Neural progenitor cell (in vitro differentiated cells): ENCODE measurements at places on chromosomes 16 and 17. TPM values are rescaled to one million over a fixed set of nuclear protein-coding genes. Genes with fewer than 3 reads are reported as not detected.

- no peak for DNase-seq
These were observed 20.5 kb downstream of the FOXL1 start for GRCh38 chr16:86598607-86599565.

- DNase-seq: no peak
These were observed 1.3 kb downstream of the USH1G start for GRCh38 chr17:74921769-74922168.

DNA sequence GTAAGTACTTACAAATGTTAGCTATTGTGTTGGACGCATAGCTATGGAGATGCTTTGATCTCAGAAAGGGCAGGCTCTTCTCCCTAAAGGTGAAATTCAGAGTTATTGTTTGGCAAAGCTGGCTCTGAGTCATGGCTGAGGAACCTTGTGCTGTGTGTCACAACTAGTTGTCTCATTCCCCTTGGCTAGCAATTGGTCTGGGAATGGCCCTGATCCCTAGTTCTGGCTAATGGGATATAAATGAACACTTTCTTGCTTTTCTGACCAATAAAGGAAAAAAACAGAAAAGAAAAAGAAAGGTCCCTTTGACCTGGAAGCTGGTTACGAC is 210.6 kb downstream of the MAP2K4 start:
- no peak for DNase-seq

GRCh38 chr17:19726631-19727376 is 10.4 kb upstream of the SLC47A2 start:
- DNase-seq: no peak

DNA sequence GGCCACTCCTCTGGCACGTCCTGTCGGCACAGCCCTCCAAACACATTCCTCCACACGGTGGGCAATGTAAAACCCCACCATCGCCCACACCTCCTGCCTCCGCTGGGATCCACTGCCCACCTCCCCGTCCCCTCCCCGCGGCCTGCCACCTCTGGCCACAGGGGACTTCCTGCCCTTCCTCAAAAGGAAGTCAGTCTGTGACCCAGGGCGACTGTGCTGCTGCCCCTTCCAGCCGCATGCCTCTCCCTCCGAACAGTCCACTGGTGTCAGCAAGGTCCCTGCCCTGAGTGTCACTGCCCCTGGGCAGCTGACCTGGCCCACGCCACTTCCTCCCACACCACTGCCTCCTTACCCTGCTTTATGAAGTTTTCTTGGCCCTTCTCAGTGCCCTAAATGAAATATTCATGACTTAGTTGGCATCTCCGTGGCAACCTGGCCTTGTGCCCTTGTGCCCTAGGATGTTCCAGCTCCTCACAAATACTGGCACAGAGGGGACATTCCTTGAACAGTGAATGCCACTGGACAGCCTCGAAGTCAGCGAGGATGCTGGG is 2.0 kb downstream of the PLD6 start:
- DNase-seq: no peak

DNA sequence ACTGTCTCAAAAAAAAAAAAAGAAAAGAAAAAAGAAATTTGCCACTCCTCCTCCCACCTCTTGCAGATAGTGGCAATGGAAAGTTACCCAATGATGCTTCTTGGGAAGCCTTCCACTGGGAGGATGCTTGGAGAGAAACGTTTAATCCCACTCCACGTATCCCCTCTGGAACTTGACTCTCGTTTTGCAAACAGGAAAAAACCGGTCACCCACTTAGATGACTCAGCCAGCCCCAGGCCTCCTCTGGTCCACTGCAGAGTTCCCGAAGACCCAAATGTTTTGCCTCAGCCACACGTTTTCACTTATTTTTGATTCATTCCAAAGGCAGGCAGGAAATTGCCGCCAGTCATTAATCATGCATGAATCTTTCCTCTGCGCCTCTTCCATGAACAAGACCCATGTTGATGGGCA is 9.3 kb upstream of the TNFRSF17 start:
- DNase-seq: no peak

DNA sequence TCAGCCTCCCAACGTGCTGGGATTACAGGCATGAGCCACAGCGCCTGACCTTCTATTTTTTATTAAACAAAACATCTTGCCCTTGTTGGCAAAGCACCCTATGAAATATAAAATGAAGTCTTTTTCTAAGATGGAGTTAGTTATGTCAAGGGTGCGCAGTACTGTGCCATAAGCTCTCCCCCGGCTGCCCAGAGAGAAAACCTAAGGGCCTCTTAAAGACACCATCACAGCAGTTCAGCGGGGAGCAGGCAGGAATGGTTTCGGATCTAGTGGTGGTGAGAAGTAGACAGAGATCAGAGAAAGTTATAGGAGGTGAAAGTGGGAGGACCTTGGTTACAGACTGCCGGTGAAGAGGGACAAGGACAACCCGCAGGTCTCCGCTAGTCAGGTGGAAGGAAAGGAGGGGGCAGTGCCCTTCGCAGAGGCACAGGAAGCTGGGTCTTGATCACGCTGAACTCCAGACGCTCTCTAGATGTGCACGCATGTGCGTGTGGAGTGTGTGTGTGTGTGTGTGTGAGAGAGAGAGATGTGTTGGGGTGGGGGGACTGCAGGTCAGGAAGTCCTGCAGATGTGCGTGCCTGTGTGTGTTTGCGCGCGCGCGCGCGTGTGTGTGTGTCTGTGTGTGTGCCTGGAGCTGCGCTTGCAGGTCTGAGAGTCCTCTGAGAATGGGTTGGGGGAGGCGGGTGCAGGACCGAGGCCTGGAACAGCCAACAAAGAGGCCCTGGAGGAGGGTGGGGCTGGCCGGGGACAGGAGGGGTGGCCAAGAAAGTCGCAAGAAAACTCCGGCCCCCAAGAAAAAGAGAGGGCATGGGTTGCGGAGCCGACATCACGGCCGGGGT is 748 bp upstream of the CMTM3 start:
- DNase-seq: peak; percentile 87

GRCh38 chr17:81391936-81392908 is 3.0 kb upstream of the BAHCC1 start:
- DNase-seq: no peak

DNA sequence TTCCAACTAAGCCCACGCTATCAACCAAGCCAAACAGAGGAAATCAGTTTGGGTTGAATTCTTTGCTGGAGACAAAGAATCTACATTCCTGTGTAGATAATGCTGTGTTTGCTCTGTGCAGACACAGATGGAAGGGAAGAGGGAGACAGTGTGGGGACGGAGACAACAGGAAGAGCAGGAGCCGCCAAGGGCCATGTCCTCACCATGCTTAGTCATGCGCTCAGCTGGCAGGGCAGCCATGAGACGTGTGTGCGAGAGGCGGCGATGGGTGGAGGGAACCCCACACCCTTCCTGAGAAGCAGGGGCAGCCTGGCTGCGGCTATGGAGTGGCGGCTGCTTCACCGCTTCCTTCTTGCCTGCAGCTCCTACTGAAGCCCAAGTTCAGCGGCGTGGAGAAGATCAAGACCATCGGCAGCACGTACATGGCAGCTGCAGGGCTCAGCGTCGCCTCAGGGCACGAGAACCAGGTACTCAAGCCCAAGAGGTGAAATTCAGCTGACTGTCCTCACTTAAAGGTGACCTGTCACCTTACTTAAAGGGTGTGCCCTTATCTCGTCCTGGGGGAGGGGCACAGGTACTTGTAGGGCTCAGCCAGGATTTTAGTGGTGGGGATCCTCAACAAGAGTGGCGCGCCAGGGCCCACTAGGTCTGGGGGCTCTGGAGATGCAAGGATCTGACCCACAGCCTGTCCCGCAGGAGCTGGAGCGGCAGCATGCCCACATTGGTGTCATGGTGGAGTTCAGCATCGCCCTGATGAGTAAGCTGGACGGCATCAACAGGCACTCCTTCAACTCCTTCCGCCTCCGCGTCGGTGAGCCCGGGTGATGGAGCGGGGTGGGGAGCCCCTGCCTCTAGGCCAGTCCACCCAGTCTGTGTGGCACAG is 47.5 kb downstream of the ADCY7 start:
- DNase-seq: no peak

- DNase-seq: no peak
These were observed 356 bp downstream of the TUBD1 start for GRCh38 chr17:59892251-59892923.

- peak; percentile 52 for DNase-seq
These were observed 13.0 kb downstream of the SARM1 start for GRCh38 chr17:28384281-28385036.

- DNase-seq: no peak
These were observed 204.0 kb downstream of the XYLT1 start for GRCh38 chr16:17266608-17267313.

- no peak for DNase-seq
These were observed 173.8 kb downstream of the RPTOR start for GRCh38 chr17:80718428-80718827.

DNA sequence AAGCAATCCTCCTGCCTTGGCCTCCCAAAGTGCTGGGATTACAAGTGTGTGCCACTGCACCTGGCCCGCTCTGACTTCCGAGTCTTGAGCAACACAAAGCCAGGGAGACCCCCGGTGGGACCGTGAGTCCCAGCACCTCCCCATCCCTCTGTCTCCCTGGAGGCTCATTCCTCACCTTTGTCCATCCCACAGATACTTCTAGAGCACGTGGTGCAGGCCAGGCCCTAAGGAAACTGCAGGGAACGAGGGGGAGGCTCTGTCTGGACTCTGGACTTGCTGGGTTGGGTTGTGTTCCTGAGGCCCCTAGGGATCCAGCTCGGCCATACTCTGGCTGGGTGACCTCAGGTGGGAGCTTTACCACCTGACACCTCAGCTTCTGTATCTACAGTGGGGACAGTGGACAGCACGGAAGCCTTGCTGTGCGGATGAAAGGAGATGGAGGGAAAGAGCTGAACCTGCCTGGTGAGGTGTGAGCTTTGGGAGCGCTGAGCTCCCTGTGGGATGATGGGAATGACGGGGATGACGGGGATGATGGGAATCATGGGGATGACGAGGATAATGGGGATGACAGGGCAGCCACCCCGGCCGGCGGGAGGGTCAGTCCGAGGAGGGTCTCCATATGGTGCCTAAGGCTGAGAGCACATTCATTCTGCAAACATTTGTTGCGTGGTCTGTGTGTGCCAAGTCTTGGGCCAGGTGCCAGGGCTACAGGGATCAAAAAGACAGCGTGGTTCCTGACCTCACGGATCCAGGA is 26.6 kb downstream of the C16orf74 start:
- DNase-seq: no peak

DNA sequence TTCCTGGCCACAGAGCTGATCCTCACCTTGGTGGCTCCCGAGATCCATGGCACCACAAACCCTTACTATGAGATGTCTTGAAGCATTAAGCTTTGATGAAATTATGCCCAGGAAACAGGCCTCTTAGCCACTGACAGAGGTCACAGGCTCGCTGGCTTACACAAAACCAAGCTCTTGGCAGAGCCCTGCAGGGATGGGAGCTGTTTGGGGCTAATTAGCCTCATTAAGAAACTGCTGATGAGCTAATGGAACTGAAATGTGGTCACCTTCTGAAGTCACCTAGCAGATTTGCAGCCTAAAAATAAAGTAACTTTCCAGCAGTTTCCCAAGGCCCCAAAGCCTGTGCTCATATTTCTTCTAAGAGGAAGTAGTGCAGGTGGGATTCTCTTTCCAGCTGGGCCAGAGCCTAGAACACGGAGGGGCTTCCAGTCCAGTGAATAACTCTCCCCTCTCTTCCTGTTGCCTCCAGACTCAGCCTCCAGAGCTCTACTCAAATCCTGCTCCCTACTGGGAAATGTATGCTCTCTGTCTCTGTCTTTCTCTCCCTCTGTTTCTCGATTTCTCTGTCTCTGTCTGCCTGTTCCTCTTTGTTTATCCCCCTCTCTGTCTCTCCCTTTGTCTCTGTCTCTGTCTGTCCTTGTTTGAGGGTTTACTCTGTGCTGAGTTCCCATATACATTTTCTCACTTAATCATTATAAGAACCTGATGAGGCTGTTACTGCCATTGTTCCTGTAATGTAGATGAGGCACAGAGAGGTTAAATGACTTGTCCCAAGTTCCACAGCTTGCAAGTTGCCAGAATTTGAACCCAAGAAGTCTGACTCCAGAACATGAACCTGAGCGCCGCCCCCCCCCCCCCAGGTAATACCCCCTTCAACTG is 338.9 kb downstream of the CA10 start:
- DNase-seq: no peak

The TNP2 gene
- not detected in 2 replicates for total RNA-seq

The PPL gene
- 1.0 and 2.8 TPM in 2 replicates for total RNA-seq

The PRR35 gene
- not detected in 2 replicates for total RNA-seq

The CCL5 gene
- not detected in 2 replicates for total RNA-seq

The ASB16 gene
- total RNA-seq: not detected in 2 replicates

The TOM1L1 gene
- 83.8 and 107 TPM in 2 replicates for total RNA-seq

The CA7 gene
- not detected in 2 replicates for total RNA-seq
